ENCODE measurements at places on chromosomes 7 and 10. TPM values are rescaled to one million over a fixed set of nuclear protein-coding genes. Genes with fewer than 3 reads are reported as not detected.

The TEX36 gene
- total RNA-seq: not detected

The C10orf62 gene
- not detected for total RNA-seq

The GIMAP6 gene
- total RNA-seq: 2.7 TPM

The INA gene
- total RNA-seq: 161 TPM

The ASZ1 gene
- not detected for total RNA-seq

The KCND2 gene
- total RNA-seq: 38.6 TPM

The GPR146 gene
- total RNA-seq: 1.2 TPM

The GNGT1 gene
- not detected for total RNA-seq

The CALCR gene
- not detected for total RNA-seq

The PON1 gene
- not detected for total RNA-seq

The CAMK2B gene
- total RNA-seq: 76.7 TPM

The DPP6 gene
- total RNA-seq: 49.7 TPM

Data from temporal lobe (tissue), 4 donors.